Stimulated activated CD8-positive, alpha-beta memory T cell treated with anti-CD3 and anti-CD28 coated beads, Interleukin-4, amount 100 ng/mL, for 4 hours (primary cell): ENCODE measurements at places on chromosomes 11 and 22.

DNA sequence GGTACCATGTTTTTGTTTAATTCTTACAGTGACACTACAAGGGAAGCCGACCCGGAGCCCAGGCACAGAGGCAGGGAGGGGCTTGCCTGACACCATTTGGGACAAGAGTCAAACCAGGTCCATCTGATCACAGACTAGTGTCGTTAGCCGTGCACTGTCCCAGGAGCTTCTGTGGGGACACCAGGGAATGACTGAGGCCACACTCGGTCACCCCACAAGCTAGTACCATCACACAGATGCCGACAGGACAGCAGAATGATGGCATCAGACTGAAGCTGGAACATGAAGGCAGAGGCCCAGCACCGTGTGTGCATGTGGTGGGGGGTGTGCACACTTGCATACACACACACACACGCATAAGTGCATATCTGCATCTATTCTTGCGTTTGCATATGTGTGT, 61.5 kb upstream of the NECTIN1 start:
- no peak for DNase-seq

DNA sequence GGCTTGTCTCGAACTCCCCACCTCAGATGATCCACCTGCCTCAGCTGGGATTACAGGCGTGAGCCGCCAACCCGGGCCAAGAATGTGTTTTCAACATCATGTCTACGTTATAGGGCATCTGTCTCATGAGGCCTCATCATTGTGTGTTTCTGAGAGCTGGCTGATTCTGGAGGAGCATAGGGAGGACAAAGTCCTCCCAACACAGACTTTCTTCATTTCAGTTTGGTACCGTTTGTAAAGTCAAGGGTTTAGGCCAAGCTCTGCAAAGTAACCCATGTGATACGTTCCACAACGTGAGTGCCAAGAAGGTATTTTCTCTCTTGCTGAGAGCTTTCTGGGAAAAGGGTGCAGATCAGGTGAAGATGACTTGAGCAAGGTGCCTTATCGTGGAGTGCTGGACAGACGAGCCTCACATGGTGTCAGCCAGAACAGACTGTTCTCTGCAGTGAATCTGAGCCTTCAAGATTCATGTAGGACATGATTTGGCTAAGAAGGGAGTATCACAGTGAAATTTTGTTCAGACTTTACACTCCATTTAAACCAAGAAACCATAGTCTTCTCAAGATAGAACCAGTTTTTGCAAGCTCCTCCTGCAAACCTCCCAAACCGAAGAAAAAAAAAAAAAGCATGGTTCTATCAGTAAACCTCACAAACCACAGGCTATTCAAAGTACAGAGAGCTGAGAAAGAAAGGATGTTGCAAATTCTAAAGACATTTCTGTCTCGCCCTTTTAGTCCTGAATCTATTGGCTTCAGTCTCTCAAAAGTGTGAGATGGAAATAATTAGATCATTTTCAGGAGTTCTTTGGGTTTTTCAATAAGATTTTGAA, 71.7 kb downstream of the DBX1 start:
- DNase-seq = no peak

GRCh38 chr11:4699697-4700435, 2.2 kb upstream of the OR51E2 start:
- DNase-seq = no peak

DNA sequence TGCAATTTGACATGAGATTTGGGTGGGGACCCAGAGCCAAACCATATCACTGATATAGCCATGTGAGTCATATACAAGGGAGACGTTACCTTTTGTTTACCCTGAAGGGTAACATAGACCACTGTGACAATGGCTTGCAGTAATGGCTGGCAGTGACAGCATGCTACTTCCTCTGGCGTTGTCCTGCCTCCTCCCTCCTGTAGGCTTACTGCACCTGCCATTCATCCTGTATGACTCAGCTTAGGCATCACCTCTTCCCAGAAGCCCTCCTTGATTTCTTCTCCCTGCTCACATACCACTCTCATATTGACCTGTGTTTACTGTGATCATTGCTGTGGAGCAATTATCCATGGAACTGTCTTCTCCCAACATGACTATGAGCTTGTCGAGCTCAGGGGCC, 12.0 kb upstream of the PVALB start:
- DNase-seq = no peak

- no peak for DNase-seq
These were observed 135.7 kb downstream of the TMEM135 start for GRCh38 chr11:87173185-87174039.

- DNase-seq = no peak
These were observed 15.9 kb downstream of the PTDSS2 start for GRCh38 chr11:465896-466530.

DNA sequence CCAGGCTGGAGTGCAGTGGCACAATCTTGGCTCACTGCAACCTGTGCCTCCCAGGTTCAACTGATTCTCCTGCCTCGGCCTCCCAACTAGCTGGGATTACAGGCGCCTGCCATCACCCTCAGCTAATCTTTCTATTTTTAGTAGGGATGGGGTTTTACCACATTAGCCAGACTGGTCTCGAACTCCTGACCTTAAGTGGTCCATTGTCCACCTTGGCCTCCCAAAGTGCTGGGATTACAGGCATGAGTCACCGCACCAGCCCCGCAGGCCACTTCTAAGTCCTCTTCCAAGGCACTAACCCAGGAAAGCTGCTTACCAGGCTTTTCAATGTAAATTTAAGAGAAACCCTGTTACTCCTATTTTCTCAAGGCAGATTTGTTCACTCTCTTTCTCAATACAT, 50.4 kb downstream of the DENND5A start:
- DNase-seq = no peak

GRCh38 chr11:124669193-124669592, 4.3 kb downstream of the SIAE start:
- no peak for DNase-seq

DNA sequence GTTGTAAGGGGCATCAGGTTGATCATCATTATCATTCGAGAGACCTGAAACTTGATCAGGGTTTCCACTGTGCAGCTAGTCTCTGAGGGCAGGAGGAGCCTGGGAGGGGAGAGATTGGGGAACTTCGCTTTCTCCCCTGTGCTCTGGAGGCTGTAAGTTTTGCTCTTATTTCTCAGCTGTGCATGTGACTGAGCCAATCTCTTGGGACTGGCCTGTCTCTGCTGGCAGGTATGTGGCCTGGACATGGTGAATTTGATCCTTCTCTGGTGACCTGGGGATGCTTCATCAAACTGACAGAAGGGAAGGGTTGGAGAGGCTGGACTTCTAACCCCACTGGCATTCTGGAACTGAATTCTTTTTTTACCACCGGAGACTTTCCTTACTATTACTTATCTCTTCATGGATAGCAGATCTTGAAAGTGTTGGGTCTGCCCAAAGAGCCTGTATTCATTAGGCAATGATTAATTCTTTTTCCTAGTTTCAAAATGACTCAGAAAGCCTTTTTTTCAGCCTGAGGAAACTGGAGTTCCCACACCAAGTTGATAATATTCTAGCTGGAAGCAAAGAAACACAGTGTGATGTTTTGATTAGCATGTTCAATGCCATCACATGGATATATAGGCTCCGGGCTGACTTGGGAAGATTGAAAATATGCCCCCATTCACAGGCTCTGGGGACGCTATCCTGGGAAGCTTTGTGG, 36.5 kb downstream of the TSPAN18 start:
- DNase-seq = no peak

- no peak for DNase-seq
These were observed 1.2 kb upstream of the AHNAK start for GRCh38 chr11:62547691-62548281.

- DNase-seq = no peak
These were observed 59.6 kb upstream of the ADORA2A start for GRCh38 chr22:24367841-24368240.

- no peak for DNase-seq
These were observed 58.5 kb upstream of the TIMP3 start for GRCh38 chr22:32743046-32743445.

DNA sequence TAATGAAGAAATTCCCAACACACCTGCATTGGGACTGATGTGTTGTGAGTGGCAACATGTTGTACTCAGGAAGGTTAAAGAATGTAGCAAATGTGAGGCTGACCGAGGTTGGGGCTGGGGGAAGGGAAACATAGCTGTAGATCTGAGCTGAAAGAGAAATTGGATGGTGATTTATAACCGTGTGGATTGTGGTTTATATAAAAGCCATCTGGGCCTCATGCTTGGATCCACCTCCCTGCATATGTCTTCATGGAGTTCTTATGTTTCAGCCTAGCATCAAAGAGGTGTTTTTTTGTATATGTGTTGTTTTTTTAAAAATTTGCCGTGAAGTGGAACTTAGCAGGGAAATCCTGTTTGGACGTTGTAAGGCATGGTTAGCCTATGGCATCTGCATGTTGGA, 141.3 kb downstream of the NAV2 start:
- no peak for DNase-seq

DNA sequence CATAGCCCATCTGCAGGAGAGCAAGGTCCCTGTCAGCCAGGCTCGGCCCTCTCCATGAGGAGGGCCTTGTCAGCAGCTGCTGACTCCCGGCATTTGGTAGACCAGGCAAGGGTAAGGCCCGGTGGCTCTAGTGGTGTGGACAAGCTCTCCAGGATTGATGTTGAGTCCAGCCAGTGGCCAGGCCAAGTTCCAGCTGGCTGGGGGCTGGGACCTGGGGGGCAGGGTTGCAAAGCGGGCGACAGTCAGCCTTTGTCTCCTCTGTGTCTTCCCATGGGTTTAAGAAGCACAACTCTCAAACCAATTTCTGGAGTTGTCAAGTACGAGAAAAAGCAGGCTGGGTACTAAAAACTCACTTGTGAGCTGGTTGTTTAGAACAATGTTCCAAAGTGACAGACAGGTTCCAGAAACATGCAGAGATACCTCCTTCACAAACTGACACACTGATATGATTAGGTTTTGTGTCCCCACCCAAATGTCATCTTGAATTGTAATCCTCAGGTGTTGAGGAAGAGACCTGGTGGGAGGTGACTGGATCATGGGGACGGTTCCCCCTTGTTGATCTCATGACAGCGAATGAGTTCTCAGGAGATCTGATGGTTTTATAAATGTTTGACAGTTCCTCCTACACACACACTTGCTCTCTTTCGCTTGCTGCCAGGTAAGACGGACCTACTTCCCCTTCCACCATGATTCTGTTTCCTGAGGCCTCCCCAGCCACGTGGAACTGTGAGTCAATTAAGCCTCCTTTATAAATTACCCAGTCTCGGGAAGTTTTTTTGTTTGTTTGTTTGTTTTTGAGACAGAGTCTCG, 52.3 kb upstream of the SERPIND1 start:
- no peak for DNase-seq

DNA sequence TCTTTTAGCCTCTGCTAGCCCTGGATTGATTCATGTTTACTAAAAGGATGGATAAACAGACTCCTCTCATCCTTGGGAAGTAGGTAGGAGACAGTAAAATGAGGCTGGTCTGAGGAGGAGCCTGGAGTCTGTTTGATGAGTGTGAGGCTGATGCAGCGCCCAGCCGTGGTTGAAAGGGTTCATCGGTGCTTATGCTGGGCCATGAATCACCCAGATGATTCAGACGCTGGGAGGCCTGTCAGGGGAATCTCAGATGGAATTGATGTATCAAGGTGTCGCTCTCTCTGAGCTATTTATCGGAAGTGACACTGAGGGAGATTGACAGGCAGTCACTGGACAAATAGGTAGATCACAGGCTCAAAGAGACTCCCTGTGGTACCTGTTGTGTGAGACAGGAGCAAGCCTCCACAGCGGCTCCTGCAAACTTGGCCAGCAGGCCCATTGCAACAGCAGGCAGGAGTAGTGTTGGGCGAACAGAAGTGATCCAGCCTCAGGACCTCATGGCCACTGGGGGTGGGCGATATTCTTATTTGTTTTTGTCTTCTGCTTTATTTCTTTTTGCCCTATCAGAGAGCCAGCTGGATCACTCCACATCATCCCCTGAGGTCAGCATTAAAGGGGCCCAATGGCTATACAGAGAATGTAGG, 109.9 kb upstream of the CADM1 start:
- DNase-seq = no peak

- DNase-seq = no peak
These were observed 9.6 kb downstream of the ANKK1 start for GRCh38 chr11:113397212-113397611.

DNA sequence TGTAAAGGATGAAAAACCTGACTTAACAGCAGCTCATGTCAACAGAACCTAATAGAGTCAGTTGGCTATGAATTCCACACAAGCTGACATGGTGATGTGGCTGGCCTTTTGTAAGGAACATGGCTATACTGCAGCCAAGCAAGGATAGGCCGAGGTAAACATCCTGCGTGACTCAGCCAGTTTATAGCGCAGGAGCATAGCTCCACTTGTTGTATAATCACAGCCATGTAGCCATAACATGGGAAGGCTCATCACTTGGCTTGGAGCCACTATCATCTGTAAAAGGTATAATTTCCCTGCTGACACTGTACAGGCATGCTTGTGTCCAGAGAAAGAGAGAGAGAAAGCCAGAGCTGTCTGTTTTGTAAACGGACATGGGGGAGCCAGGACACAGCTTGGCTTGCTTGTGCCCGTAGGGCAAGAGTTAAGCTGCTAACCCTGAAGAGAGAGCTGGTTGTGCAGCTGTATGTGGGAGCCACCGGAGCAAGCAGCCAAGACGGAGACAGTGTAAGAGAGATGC, 104.4 kb upstream of the PLET1 start:
- no peak for DNase-seq

GRCh38 chr11:43874738-43875137, 5.9 kb upstream of the ALKBH3 start:
- no peak for DNase-seq

DNA sequence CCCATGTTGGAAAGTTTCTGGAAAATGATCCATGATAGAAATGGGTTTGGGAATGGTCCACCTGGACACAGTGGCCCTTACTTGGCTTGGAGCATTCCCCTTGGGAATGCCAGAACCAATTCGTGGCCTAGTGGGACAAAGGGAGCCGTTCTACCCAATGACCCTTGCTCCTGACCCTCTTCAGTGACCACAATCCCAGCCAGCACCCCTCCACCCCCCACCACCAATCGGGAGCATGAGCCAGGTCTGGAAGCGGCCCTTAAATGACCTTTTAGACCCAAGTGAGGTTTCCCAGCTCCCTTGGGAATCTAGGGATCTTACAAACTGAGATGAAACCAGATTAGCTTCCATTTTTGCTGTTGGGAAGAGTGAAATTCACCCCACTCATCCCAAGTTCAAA, 51.3 kb upstream of the CDON start:
- no peak for DNase-seq

DNA sequence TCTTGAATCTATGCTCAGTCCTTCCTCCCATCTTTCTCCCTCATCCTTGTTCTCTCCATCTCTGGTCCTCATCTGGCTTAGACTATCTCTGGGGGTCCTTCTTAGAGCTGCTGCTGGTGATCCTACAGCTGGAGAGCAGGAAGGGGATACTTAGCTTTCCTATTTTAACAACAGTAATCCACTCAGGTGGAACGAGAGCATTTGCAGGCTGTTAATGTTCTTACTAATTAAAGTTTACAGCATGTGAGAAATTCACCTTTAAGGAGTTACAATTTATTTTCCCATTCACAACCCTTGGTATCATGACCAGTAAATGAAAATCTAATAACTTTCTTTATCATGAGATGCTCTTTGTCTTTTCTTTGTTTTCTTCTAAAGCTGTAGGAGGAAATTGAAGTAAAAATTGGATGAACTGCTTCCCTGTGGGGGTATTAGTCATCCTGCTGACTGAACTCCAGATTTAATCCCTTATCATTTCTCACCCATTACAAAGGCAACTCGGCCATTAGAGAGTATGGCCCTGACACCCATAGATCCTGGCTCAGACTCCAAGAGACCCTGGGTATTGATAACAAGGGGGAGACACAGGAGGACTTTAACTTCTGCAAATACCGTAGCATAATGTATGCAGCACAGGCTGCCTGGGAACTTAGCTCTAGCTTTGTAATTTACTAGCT, 37.6 kb upstream of the MTNR1B start:
- no peak for DNase-seq

GRCh38 chr11:79043726-79044125, 397.1 kb downstream of the TENM4 start:
- DNase-seq = no peak

- no peak for DNase-seq
These were observed 46.4 kb upstream of the HORMAD2 start for GRCh38 chr22:30033901-30034300.
